ENCODE measurements at places on chromosomes 11 and 22.

GRCh38 chr11:116314006-116314405 is 458.8 kb downstream of the BUD13 start:
- DNase-seq: no peak

DNA sequence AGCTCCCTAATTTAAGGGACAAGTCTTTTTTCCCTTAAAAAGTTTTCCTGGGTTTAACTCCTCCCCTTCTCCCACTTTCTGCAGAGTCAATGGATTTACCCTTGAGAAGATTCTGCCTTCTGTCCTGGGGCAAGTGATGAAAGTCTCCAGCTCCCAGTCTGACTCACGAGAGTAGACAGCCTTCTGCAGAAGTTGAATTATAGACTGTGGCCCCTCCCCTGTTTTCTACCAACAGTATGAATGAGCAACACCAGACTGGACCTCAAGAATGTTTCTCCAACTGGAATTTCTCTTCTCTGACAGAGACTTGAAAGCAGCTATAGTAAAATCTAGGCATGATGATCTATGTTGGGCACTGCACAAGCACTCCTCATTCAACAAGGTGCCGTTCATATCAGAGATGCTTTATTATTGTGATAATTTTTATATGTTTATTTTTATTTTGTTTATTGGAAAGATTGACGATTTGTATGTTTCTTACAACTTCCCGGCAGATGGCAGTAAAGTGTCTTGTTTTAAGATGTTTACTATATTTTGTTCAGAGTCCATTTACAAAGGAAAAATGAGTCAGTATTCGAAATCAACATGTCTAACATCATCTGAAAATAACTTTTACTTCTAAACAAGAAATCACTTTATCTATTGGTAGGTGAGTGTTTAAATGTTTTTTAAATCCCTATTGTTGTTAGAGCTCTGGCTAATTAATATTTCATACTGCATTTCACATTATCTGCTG is 56.6 kb downstream of the LMO2 start:
- no peak for DNase-seq

- no peak for DNase-seq
Measured at GRCh38 chr22:25741692-25742626, at the start of gene MYO18B. MYO18B (plus strand) TSS chr22:25742188; CDS start chr22:25761093, 18,905 bp downstream.

GRCh38 chr11:2704356-2704755 is 4.6 kb upstream of the KCNQ1OT1 start:
- no peak for DNase-seq

DNA sequence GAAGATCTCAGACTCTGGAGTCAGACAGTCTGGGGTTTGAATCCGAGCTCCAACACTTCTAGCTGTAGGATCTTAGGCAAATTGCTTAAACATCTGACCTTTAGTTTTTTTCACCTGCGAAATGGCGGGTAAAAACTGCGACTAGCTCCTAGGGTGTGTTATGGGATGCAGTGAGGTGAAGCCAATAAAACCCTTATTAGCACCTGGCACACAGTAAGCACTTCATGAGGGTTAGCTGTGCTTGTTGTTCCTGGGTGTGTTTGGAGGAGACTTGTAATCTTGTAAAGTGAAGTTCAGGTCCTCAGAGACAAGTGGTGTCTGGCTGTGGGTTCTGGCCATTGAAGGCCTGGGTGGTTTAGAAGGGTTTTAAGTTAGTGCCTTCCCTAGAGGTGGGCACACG is 68.9 kb downstream of the ZBTB16 start:
- no peak for DNase-seq

DNA sequence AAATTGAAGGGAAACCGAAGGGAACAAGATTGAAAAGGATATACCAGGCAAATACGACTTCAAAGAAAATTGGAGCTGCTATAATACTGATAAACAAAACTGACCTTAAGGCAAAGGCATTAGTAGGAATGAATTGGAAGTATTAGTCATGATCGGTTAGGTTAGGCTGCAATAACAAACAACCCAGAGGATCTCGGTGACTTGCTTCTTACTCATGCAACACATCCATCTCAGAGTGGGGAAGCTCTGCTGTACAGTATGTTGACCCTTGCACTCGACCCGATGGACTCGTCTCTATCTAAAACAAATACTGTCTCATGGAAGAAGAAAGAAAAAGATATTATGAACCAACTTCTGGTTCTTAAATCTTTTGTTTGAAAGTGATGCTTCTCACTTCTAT is 42.3 kb downstream of the SPATA19 start:
- no peak for DNase-seq

DNA sequence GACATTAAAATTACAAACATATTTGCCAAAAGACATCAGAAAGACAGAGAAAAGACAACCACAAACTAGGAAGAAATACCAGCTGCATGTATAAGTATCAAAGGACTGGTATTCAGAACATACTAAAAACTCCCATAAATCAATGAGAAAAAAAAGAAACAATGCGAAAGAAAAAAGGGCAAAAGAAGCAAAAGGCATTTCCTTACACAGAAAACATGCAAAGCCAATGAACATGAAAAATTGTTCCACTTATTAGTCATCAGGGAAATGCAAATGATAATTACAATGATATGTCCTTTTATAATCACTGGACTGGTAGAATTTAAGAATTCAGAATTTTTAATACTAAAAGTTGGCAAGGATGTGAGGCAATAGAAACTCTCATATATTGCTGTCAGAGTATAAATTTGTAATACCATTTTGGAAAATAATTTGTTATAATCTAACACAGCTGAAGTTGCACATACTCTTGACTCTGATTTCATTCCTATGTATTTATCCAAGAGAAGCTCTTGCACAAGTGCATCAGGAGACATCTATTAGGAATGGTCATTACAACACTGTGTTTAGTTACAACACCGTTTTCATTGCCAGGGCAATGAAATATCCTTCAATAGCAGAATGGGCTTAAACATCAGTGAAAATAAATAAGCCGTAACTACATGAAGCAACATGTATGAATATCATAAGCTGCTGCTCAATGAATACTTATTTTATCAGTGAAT is 279.7 kb downstream of the SWAP70 start:
- no peak for DNase-seq

- no peak for DNase-seq
Measured at GRCh38 chr11:7520981-7521487, 7.2 kb downstream of the PPFIBP2 start.

GRCh38 chr11:116466801-116467200 is 306.0 kb downstream of the BUD13 start:
- no peak for DNase-seq

DNA sequence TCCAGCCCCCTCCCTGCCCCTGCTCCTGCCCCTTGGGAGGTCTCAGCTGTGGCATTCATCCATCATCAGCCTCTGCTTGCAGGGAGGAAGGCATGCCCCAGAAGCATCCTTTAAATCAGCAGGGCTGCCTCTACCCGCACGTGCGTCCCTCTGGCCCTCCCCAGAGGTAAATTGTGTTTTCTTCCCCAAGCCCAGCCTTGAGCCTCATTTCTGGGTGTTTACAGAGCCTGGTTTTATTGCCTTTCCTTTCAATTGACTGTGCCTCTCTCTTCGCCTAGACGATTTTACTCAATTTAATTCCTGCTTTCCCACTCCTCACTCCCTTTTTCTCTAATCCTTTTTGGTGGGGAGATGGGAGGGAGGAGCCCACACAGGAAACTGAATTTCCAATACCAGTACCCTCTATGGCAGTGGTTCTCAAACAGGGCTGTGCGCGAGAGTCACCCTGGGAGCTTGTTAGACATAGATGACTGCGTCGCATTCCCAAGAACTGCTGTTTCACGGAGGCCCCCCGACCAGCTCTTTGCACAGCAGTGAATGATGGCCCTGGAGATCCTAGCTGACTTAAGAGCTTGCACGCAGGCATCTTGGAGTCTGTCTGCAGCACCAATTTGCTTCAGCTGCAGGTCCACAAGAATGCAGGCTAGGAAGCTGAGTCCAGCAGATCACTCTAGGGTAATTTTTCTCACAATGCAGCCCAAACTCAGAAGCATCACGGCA is 15.1 kb upstream of the OAF start:
- no peak for DNase-seq

DNA sequence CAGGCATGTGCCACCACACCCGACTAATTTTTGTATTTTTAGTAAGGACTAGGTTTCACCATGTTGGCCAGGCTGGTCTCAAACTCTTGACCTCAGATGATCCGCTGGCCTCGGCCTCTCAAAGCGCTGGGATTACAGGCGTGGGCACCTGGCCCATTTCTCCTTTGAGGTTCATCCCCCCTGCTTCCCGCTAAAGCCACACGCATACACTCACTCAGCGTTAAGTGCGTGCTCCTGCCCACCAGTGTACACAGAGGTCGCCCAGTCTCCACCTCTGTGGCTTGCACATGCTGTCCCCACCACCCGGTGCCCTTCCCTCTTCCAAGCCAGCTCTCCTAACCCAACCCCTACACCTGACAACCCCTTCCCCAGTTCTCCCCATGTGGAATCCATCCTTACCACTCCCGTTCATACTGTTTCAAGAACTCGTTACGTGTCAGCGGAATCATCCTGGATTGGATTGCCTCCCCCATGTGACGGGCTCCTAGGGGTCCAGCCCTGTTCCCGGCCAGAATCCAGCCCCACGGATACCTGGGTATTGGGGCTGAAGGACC is 15.7 kb upstream of the CYTH4 start:
- no peak for DNase-seq

DNA sequence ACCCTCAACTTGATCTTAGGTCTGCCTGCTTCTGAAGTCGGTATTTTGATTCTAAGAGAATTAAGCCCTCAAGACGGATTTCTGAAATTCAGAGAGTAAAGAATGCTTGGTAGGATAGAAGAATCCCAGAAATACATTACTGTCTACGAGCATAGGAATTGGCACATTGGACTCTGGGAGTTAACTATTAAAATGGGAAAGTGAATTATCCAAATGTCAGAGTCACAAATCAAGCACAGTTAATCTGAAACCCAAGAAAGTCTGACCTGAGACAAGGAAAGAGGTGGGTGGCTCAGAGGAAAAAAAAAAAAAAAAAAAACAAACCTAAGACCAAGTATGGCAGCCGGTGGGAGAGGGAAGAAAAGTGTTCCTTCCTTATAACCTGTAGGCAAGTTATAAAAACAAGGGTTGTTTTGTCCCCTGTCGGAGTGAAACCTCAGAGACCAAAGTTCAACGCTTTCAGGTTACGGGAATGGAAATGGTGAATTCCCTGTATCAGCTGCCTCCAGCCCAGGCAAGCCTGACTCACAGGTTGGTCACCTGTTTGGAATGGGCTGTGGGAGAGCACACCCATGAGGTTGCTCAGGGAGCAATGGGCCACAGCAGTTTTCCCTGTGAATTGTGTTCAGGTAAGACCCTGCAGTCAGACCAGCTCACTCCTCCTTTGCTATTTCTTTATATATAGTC is 139.0 kb downstream of the ETS1 start:
- DNase-seq: no peak
